Psoas muscle (tissue), 8 donors: ENCODE measurements at places on chromosomes 12 and 14. TPM values are rescaled to one million over a fixed set of nuclear protein-coding genes. Genes with fewer than 3 reads are reported as not detected.

GRCh38 chr12:104276273-104277131 lies 27.0 kb upstream of the EID3 start:
- DNase-seq = no peak

DNA sequence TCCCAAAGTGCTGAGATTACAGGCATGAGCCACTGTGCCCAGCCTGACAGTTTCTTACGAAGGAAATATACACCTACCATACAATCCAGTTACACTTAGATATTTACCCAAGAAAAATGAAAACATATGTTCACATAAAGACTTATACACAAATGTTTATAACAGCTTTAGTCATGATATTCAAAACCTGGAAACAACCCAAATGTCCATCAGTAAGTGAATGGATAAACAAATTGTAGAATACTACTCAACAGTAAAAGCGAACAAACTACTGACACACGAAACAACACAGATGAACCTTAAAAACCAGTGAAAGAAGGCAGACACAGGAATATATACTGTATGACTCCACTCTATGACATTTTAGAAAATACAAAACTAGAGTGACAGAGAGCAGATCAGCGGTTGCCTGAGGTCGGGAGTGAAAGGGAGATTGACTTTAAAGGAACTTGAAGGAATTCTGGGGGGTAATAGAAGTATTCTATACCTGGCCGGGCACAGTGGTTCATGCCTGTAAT lies 83.6 kb downstream of the SPRING1 start:
- no peak for DNase-seq

Gene MAP1LC3B2
- 2.2 TPM for polyA plus RNA-seq

Gene TRIAP1
- 42.8 TPM for polyA plus RNA-seq

- DNase-seq = no peak
Measured at GRCh38 chr12:63888908-63889635, 44.6 kb downstream of the SRGAP1 start.

Gene IRAK3
- polyA plus RNA-seq = 2.2 TPM

Gene HOXC4
- polyA plus RNA-seq = 0.72 TPM

Gene OTOGL
- polyA plus RNA-seq = 0.07 TPM

- no peak for DNase-seq
Measured at GRCh38 chr14:71236487-71236886, 329.2 kb downstream of the PCNX1 start.

- no peak for DNase-seq
Measured at GRCh38 chr12:72570601-72571000, 298.4 kb downstream of the TRHDE start.

Gene AHNAK2
- polyA plus RNA-seq = 2.0 TPM

DNA sequence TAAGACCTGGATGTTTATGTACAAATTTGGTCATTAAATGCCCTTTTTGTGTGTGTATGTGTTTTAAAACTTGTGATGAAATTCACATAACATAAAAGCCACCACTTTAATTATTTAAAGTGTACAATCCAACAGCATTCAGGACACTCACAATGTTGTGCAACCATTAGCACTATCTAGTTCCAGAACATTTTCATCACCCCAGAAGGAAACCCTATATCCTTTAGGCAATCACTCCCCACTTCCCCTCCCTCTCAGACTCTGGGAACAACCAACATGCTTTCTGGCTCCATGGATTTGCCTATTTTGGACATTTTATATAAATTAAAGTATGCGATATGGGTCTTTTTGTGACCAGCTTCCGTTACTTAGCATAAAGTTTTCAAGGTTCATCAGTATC lies 124.6 kb downstream of the TTC7B start:
- no peak for DNase-seq

DNA sequence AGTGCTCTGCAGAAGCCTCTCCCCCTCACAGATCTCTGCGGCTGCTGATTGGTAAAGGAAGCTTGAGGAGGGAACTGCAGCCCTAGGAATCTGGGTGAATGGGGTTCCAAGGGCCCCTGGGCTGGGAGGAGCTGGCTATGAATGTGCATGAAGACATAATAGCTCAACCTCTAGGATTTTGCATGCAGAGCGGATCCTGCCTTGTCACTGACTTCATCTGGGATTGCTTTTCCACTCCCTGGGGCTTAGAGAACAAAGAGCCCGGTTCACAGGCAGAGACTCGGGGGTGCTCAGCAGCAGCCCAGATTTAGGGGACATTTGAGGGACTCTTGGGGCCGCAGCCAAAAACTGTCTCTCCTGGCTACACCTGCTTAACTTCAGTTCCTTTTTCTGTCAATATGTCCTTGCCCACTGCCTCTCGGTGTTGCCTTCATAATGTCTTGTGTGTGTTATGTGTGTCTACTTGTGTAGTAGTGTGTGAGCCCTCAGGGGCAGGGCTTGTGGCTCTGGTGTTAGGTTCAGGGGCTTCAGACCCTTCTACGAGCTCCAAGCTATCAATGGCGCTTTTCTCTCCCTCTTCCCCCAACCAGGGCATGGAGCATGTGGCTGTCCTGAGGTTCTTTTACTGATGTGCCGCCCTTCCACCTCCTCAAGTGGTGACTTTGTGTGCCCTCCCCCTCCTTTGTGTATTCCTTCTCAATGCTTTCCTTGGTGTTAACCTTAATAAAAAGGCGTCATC lies 1.9 kb downstream of the CCDC184 start:
- DNase-seq = no peak
